ENCODE measurements at places on chromosomes 1 and 21. TPM values are rescaled to one million over a fixed set of nuclear protein-coding genes. Genes with fewer than 3 reads are reported as not detected.

GRCh38 chr1:46810596-46810995, 11.8 kb downstream of the CYP4B1 start:
- no peak for DNase-seq

DNA sequence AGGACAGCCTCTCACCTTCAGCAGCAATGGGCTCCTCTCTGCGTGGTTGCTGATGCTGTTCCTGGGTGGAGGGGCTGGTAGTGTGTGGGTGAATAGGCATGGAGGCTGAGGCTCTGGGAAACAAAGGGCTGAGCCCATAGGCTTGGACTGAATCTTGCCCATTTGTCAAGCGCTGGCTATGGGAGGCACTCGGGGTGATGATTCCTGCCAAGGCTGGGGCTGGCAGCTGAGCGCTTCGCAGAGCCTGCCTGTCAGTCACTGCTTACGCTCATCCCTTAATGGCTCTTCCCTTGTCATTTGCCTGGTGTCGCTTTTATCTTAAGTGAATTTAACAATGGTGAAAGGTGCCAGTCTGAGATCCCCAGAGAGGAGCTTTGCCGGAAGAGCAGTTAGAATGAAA, 353.3 kb downstream of the PBX1 start:
- DNase-seq, result no peak

DNA sequence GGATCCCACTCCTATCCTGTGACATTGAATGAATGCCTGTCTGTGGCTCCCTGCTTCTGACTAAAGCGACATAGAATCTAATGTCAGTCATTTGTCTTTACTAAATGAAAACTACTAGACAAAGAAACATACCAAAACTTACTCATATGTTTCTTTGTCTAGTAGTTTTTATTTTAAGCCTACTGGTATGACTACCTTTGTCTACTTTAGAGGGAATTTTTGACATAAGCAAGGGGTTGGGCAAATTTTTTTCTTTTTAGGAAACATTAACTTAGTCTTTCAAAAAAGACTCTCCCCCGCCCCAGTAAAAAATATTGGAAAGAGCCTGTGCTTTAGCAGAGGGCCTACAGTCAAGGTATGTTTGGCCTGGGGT, 4.9 kb downstream of the NEK7 start:
- DNase-seq, result no peak

- no peak for DNase-seq
Observed at GRCh38 chr1:32151319-32151787, 28.1 kb upstream of the TXLNA start.

DNA sequence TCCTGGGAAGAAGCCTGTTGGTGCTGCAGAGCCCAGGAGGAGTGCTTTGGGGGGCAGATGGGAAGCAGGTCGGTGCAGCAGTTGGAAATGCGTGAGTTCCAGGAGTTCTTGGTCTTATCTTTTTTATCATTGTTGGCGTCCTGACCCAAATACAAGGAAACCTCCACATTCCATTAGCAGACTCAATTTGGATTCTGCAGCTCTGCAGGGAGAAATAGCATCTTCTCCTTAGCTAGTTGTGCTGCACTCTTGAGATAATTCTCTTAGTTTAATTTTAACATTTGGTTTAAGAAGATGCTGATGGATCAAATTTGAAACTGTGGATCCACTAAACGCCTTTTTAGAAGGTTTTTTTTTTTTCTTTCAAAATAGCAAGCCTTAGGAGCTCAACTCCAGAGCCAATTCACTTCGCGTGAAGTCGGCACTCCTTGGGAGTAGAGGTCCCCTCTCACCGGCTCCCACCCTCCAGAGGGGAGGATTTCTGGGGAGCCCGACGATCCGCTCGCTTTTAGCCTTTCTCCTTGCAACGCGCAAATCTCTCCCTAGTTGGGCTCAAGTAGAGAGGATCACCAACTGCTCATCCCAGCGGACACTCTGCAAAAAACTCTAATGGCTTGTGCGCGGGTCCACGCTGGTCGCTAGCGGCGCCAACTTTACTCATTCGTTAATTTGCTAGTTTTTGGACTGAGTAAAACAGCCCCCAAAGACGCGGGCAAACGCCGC, 1.3 kb downstream of the PLD5 start:
- no peak for DNase-seq

DNA sequence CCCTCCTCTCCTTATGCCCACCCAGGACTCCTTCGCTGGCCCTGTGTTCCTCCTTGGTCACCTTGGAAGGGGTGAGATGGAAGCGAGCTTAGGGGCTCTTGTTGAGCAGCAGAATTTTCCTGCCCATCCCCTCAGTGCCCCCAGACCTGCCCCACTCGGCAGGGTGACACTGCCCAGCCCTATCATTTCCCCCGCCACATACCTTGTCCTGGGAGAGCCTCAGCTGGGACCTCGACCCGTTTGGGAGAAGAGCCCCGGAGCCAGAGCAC, 1.4 kb upstream of the FNDC5 start:
- no peak for DNase-seq

DNA sequence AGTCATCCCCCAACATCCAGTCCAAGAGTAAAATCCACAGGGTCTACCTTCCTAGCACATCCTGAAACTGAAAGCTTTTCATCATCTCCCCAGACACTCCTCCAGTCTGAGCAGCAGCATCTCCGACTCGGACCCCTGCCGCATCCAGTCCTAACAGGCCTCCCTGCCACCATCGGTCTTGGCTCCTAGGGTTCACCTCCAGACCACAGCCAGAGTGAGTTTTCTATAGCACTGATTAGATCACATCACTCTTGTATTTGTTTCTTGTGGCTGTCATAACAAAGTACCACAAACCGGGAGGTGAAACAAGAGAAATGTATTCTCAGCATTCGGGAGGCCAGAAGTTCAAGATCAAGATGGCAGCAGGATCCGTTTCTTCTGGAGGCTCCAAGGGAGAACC, 187.8 kb downstream of the TOMM20 start:
- DNase-seq, result no peak

GRCh38 chr1:113536182-113536780, 146.0 kb downstream of the MAGI3 start:
- no peak for DNase-seq

DNA sequence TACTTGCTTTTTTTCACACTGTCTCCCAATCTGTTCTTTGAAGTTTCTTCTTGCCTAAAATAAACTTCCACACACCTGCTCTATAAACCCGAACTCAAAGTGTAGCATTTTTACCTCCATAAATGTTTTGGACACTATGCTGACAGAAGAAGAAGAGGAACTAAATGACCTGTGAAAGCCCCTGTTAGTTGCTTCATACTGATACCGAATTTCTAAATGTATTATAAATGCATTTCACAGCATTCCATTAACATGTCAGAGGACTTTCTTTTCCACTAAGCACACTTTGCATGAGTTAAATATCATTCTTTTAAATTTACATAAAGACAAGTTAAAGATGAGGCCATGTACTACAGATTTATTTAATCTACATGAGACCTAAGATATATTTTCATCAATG, 281.0 kb downstream of the SMYD3 start:
- no peak for DNase-seq

GRCh38 chr1:181057079-181057478, 23.3 kb downstream of the MR1 start:
- no peak for DNase-seq

DNA sequence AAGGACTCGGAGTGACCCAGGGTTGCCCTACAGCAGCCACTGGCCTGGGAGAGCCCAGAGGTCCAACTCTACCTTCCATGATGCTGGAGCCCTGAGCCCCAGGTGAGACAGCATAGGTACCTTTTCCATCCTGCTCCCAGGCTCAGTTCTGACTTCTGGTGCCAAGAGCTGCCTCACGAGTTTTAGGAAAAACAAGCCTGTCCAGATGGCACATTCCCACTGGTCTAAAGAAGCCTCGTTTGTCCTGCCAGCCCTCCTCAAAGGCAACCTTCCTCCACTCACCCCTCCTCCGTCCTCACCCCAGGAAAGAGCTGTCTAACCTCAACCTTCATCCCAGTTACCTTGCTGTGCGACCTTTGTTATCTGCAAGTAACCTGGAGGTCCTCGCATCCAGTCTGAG, 53.5 kb upstream of the PRELP start:
- DNase-seq, result no peak

- DNase-seq, result no peak
Observed at GRCh38 chr1:200172311-200172710, 144.8 kb downstream of the NR5A2 start.

Gene ABCB10
- 14.9 TPM for total RNA-seq

Gene WDR47
- 19.1 TPM for total RNA-seq

Gene RNASEL
- 16.7 TPM for total RNA-seq

Gene PRKCZ
- total RNA-seq, result 29.8 TPM

Gene UBE2U
- not detected for total RNA-seq

Gene PYCR2
- 71.8 TPM for total RNA-seq

Gene FAM167B
- 7.6 TPM for total RNA-seq

Gene TACSTD2
- total RNA-seq, result 19.2 TPM

Gene ANKRD65
- total RNA-seq, result 10.1 TPM

Gene RNU1-1
- total RNA-seq, result 1,358 TPM

Gene RHD
- total RNA-seq, result not detected

Data from mucosa of gallbladder (tissue), 1 donor.